ENCODE measurements at places on chromosomes 3 and 15. TPM values are rescaled to one million over a fixed set of nuclear protein-coding genes. Genes with fewer than 3 reads are reported as not detected.

DLL4 gene
- total RNA-seq, result 5.1 TPM

KIF15 gene
- total RNA-seq, result 13.4 TPM

IGSF11 gene
- 19.6 TPM for total RNA-seq

TIMP4 gene
- 11.1 TPM for total RNA-seq

PTPN23 gene
- total RNA-seq, result 24.7 TPM

CXCR6 gene
- total RNA-seq, result not detected

ATP10A gene
- 1.8 TPM for total RNA-seq

SEMA5B gene
- total RNA-seq, result 17.8 TPM

UCN2 gene
- total RNA-seq, result not detected

CSPG5 gene
- total RNA-seq, result 206 TPM

SPESP1 gene
- 4.8 TPM for total RNA-seq

DUOXA2 gene
- total RNA-seq, result not detected

CYP11A1 gene
- 0.23 TPM for total RNA-seq

ANO10 gene
- 48.4 TPM for total RNA-seq

GDPGP1 gene
- 8.3 TPM for total RNA-seq

TTLL13 gene
- total RNA-seq, result not detected

CPNE9 gene
- total RNA-seq, result 12.7 TPM

TP63 gene
- total RNA-seq, result 0.23 TPM

HCN4 gene
- 5.1 TPM for total RNA-seq

LYZL4 gene
- not detected for total RNA-seq

SCG5 gene
- total RNA-seq, result 157 TPM

SSR3 gene
- 116 TPM for total RNA-seq

SEMA7A gene
- 22.6 TPM for total RNA-seq

OR5K2 gene
- total RNA-seq, result not detected

LRRC31 gene
- not detected for total RNA-seq

ARPP21 gene
- total RNA-seq, result 310 TPM

RHOV gene
- 7.4 TPM for total RNA-seq

CHRNA5 gene
- 7.6 TPM for total RNA-seq

OIP5 gene
- 3.9 TPM for total RNA-seq

MORC1 gene
- 0.23 TPM for total RNA-seq

PIERCE2 gene
- total RNA-seq, result 6.7 TPM

ARPIN gene
- total RNA-seq, result 24.5 TPM

XIRP1 gene
- under 0.01 TPM for total RNA-seq

SMAD6 gene
- total RNA-seq, result 3.5 TPM

KCNMB3 gene
- total RNA-seq, result 3.2 TPM

GOLGA8S gene
- total RNA-seq, result 0.23 TPM

ERICH6 gene
- 0.46 TPM for total RNA-seq

BHLHE40 gene
- 7.4 TPM for total RNA-seq

USP50 gene
- total RNA-seq, result 1.2 TPM

LRRN1 gene
- total RNA-seq, result 61.1 TPM

ADGRG7 gene
- total RNA-seq, result not detected

CEMIP gene
- total RNA-seq, result 3.9 TPM

FANCD2OS gene
- not detected for total RNA-seq

TRAK1 gene
- total RNA-seq, result 48.9 TPM

CAMKV gene
- total RNA-seq, result 144 TPM

UBAP1L gene
- total RNA-seq, result 5.8 TPM

ANKRD63 gene
- 2.3 TPM for total RNA-seq

A4GNT gene
- total RNA-seq, result not detected

TM4SF18 gene
- 4.8 TPM for total RNA-seq

FEZF2 gene
- total RNA-seq, result 1.6 TPM

NPAP1 gene
- total RNA-seq, result 0.69 TPM

TMEM40 gene
- not detected for total RNA-seq

IL17RC gene
- total RNA-seq, result 4.8 TPM

PLA2G4B gene
- total RNA-seq, result 5.1 TPM

FOXP1 gene
- 178 TPM for total RNA-seq

All from diencephalon (tissue), 1 donor.